8988T (cell line): ENCODE measurements at places on chromosomes 3 and 15.

DNA sequence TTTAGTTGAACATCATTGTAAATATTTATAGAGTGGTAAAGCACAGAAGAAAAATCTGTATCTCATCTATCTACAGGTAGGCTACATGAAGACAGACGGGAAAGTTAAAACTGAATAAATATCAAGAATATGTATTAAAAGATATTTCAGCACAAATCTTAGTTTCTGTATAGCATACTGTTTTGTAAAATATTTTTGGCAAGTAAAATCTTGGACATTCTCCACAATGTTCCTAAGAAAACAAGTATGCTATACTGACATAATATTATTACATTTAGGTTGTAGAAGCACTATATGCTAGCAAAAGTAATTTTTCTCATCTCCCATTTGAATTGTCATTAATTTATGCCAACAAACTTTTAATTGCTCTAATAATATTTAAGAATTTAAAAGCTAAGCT lies 326.4 kb upstream of the ARL6 start:
- no peak for DNase-seq

DNA sequence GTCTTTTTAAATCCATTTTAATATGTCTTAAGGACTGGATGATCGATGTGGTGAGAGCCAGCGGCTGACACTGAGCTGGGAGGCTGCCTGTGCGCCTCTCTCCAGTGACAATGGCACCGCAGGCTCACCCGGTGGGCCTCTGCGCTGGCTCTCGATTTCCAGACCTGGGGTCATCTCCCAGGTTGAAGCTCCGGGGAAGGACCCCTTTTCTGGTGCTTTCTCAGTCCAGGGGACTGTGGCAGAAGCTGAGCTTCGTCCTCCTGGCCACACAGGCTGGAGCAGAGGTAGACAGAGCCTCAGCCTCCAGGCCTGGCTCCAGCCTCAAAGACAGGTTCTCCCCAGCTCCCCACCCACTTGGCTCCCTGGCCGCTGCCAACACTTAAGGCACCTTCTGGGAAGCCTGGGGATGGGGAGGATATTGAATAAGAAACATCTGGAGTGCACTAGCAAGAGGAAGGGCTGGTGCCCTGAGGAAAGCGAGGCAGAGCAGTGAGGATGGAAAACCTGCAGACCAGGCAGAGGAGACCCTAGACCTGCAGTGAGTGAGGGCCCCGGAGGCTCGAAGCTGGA lies 154.2 kb upstream of the SMAD3 start:
- no peak for DNase-seq

- DNase-seq, result no peak
Measured at GRCh38 chr3:183031826-183032225, 51.5 kb upstream of the DCUN1D1 start.

DNA sequence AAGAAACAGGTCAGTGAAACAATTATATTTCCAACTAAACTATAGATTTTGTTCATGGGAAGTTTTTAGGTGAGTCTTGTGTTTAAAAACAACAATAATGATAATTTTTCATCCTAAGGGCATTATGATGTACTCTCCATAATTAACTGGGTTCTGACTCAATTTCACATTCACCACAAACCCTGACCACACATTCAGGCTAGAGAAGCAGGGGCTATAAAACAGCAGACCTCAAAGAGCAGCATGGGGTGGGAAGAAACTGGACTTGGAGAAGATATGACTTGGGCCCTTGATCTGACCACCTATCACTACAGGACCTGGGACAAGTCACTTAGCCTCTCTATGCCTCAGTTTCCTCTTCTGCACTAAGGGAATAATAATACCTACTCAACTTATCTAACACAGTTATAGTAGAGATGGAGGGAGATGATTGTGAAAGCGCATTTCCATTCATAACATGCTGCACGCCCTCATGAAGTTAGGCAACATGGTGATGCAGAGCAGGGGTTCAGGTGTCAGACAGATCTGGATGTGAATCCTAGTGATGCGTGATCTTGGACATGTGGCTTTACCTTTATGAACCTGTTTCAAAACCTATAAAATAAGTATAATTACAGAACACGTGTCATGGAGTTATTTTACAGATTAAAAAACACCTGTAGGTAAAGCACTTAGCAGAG lies 63.0 kb upstream of the ACP3 start:
- no peak for DNase-seq
